Smooth muscle cell of trachea (primary cell): ENCODE measurements at places on chromosomes 6 and 20. TPM values are rescaled to one million over a fixed set of nuclear protein-coding genes. Genes with fewer than 3 reads are reported as not detected.

Gene DNAH8
- total RNA-seq, result 0.17 and 0.44 TPM in 2 replicates

Gene SHLD1
- total RNA-seq, result 0.50 and 2.2 TPM in 2 replicates

Gene HLA-G
- total RNA-seq, result 0.17 TPM in 1 of 2 replicates, not detected in the other

Gene PTCRA
- total RNA-seq, result not detected in 2 replicates

Gene CST4
- total RNA-seq, result not detected in 2 replicates

Gene COL19A1
- 0.33 TPM in 1 of 2 replicates, not detected in the other for total RNA-seq

Gene MROH8
- 1.9 and 3.6 TPM in 2 replicates for total RNA-seq

Gene HLA-E
- 218 and 355 TPM in 2 replicates for total RNA-seq

Gene ADGB
- total RNA-seq, result not detected in 2 replicates

Gene PDYN
- not detected in 2 replicates for total RNA-seq

Gene TMEM244
- not detected in 2 replicates for total RNA-seq

Gene MCCD1
- total RNA-seq, result not detected in 2 replicates

Gene OXT
- total RNA-seq, result not detected in 2 replicates
